ENCODE measurements at places on chromosomes 13 and 19.
A peak's percentile ranks its signal among the peaks of the same experiment; 100 is the strongest.

- no peak for DNase-seq
Measured at GRCh38 chr19:49129238-49129583, 9.9 kb downstream of the PPFIA3 start.

- no peak for DNase-seq
Measured at GRCh38 chr19:16462757-16463250, 9.0 kb downstream of the EPS15L1 start.

- no peak for DNase-seq
Measured at GRCh38 chr13:33355201-33355895, 69.8 kb upstream of the STARD13 start.

DNA sequence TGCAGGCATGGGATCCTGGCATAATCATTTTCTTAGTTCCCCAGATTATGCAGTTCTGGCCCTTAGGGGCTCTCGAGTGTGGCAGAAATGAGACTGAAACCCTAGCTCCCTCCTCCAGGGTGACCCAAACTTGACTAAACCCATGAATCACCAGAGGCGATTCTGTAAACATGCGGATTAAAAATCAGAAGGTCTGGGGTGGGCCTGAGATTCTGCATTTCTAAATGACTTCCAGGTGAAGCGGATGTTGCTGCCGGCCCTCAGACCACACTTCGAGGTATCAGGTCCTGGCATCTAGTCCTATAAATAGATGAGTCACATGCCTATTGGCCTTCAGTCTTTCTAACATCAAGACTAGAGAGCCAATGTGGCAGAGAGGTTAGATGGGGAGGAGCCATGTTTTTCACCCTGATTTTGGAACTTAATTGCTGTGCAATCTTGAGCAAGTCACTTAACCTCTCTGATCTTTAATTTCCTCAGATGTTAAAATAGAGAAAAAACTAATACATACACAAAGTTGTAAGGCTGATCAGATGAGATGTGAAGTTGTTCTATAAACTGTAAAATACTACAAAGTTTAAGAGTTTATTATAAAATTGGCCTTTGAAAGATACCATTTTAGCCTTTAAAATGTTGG is 431.2 kb downstream of the FOXO1 start:
- no peak for DNase-seq

GRCh38 chr13:40375489-40376171 is 290.8 kb downstream of the FOXO1 start:
- DNase-seq = no peak

DNA sequence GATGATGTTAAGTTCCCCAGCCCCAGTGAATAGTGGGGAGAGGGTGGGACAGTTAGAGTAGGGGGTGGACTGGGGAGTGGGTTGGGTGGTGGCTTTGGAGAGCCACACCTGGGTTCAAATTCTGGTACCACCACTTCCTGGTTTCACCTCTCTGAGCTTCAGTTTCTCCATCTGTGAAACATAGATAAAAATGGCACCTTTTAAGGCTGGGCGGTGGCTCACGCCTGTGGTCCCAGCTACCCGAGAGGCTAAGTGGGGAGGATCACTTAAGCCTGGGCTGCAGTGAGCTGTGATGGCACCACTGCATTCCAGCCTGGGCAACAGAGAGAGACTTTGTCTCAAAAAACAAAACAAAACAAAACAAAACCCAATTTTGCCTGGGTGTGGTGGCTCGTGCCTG is 5.9 kb downstream of the VAV1 start:
- DNase-seq = no peak

- no peak for DNase-seq
Measured at GRCh38 chr19:343451-343931, 1.1 kb downstream of the MIER2 start.

DNA sequence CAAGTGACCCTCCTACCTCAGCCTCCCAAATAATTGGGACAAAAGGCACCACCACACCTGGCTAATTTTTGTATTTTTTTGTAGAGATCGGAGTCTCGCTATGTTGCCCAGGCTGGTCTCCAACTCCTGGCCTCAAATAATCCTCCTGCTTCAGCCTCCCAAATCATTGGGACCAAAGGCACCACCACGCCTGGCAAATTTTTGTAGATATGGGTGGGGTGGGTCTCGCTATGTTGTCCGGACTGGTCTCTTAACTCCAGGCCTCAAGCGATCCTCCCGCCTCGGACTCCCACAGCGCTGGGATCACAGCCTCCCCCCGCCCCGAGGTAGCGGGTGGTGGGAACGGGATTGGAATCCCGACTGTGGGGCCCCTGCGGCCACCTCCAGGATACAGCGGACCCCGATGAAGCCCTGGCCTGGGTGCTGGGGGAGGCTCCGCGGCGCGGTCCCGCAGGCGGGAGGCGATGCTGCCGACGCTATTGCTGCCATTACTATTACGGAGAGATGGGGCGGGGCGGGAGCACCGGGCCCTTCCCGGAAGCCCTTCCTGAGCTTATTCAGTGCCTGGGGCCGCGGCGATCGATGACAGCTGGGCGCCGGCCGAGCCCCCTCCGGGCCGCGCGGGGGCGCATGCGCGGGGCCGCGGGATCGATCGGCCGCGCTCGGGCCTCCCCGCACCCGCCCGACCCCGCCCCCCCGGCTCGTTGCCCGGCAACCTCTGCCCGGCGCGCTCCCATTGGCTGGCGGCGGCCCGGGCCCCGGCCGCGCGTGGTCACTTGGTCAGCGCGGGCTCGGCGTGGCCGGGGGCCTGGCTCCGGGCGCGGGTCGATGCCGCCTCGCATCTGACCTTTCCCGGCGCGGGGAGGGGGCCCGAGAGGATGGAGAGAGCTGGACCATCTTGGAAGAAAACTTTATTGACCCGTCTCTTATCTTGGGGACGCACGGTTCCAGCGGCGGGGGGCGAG is 27.9 kb upstream of the ONECUT3 start:
- peak; percentile 27 for DNase-seq

DNA sequence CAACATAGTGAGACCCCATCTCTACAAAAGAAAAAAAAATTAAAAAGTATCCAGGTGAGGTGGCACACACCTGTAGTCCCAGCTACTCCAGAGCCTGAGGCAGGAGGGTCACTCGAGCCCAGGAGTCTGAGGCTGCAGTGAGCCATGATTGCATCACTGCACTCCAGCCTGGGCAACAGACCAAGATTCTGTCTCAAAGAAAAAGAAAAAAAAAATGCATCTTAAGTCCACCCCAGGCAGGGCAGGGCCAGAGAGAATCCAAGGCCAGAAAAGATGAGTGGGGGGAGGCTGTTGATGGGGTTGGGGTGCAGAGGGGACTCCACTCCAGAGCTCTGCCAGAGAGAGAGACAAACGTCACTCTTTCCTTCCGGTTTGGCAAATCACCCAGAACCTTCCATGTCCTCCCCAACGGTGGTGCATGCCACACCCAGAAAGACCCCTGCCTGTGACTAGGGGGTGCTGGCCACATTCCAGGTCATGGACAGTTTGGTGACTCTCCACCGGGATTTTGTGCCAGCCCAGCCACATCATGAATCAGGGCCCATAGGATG is 431 bp downstream of the FUT3 start:
- no peak for DNase-seq

DNA sequence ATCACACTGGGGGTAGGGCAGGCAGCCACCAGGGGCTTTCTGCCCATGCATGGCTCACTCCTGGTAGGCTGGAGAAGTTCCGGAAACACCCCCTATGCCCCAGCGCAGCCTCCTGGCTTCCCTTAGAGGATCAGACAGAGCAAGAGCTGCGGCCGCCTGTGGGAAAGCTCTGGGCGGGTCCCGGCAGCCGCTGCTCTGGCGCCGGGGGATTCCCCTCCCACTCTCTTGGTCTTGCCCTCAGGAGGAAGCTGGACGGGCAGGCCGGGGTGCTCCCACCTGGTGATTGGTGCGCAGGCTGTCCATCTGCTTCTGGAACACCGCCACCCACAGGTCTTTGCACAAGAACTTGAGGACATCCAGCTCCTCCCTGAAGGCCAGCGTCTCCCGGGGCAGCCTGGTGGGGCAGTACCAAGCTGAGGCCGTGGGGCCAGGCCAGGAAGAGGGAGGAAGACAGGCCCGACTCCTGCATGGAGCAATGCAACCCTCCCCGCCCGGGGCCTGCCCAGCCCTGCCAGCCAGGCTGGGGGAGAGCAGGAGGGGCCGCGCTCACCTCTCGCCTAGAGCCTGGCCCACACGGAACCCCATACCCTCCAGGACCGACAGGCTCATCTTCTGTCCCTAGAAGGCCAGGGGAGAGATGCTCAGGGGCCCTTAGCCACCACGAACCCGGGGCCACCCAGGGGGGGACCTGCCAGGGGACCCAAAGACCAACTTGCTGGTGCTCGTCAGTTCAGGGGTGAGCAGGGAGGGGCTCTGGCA is 4.0 kb upstream of the NKPD1 start:
- DNase-seq = peak; percentile 49

DNA sequence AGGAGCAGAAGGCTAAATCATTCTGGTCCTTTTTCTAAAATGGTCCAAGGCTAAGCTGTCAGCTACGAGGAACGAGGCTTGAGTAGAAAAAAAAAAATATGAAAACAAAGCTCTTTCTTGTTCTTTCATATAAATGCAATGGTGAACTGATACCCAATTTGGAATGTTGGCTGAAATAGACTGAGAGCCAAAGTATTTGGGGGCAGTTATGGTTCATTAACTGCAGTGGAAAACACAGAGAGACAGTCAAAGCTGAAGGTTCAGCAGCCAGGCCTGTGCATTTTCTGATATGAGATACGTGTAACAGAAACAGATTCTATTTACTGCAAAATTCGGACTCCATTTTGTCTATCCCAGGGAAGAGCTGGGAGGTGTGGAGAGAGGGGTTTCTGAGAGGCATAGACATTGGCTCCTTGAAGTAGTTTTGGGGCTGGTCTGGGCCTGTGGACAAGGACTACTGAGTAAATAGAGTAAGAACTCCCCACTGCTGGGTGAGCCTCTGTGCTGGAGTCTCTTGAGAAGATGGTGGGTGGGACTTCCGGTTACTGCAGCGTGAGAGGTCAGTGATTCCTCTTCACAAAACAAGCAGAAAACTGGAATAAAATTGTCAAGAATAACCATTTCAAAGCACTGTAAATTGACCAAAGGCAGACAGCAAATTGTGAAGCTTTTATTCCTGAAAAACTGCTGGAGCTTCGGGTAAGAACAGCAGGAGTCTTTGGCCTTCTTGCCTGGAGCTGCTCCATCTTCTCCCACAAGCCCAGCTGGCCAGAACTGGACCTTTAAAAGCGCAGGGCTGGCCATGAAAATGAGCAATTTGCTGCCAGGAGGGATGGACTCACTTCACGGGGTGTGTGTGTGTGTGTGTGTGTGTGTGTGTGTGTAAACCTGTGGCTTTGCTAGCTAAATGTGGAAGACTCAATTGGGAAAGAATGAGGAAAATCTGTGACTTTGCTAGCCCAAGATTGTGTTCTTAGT is 43.1 kb upstream of the CNMD start:
- DNase-seq = no peak

- no peak for DNase-seq
Measured at GRCh38 chr13:113970810-113971470, 2.9 kb downstream of the C13orf46 start.

DNA sequence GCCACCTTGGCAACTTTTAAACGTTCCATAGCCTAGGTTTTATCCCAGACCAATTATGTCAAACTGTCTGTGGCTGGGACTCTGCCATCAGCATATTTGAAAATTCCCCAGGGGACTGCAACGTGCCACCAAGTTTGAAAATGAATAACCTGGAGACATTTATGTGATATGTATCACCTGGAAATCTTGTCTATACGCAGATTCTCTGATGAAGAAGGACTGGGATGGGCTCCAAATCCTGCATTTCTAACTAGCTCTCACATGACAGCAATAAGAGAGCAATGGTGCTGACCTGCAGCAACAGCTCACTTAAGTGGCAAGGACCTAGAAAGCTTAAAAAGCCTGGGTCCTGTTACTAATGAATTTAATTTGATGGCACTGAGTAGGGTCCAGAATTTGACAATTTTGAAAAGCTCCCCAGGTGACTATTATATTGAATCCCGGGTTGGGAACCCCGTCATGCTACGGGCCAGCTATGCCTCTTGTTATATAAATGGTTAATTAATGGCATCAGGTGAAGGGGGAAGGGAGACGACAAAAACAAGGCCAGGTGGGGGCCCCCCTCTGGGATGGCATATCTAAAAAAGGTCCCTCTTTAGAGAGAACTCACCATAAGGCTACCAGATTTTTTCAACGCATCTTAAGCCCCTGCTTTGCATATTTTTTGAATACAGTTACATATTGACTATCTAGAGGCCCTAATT is 213.7 kb downstream of the ZIC5 start:
- DNase-seq = no peak

GRCh38 chr13:87259479-87260083 is 411.6 kb upstream of the SLITRK5 start:
- DNase-seq = no peak

- DNase-seq = no peak
Measured at GRCh38 chr19:29687897-29688728, 22.9 kb downstream of the PLEKHF1 start.

DNA sequence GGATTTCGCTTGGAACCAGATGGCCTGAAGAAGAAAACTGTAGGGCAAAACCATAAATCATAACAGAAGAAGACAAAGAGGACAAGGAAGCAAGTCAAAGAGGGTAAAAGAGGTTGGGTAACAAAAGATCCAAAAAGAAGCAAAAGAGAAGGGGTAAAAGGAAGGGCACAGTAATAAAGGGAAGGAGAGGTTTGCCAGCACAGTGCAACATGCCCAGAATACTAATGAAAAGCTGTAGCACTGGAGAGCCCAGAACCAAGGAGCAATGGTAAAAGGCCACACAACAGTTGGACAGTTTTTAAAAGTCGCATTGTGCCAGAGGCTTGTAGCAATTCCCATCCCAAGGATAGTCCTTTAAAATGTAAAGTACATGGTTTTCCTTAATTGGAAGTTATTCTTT is 506.6 kb downstream of the PCDH9 start:
- DNase-seq = no peak

- DNase-seq = no peak
Measured at GRCh38 chr13:102940143-102940542, 94.3 kb downstream of the ERCC5 start.

GRCh38 chr13:94009701-94010100 is 469.8 kb downstream of the DCT start:
- DNase-seq = no peak

- DNase-seq = no peak
Measured at GRCh38 chr13:83667606-83668005, 214.7 kb downstream of the SLITRK1 start.

- DNase-seq = no peak
Measured at GRCh38 chr13:58302349-58302748, 670.8 kb downstream of the PCDH17 start.

GRCh38 chr13:22717036-22717435 is 463.7 kb upstream of the SGCG start:
- no peak for DNase-seq

GRCh38 chr13:110055089-110055488 is 251.9 kb downstream of the COL4A1 start:
- no peak for DNase-seq

- peak; percentile 68 for DNase-seq
Measured at GRCh38 chr19:44051650-44052402, at the start of gene ZNF223. Gene ZNF223 (plus strand): TSS chr19:44052036. CDS start chr19:44055177, 3,141 bp downstream.

GRCh38 chr19:1098177-1099051 is 3.2 kb upstream of the POLR2E start:
- no peak for DNase-seq

Measured in CD4-positive, alpha-beta T cell treated with Interferon gamma for 1 hour (primary cell).